ENCODE measurements at places on chromosomes 3 and 15.

- DNase-seq: no peak
Measured at GRCh38 chr3:46100812-46101211, 73.5 kb upstream of the XCR1 start.

GRCh38 chr3:134798681-134799311 lies 3.7 kb downstream of the EPHB1 start:
- DNase-seq: no peak

- no peak for DNase-seq
Measured at GRCh38 chr3:47406762-47407149, 25.9 kb downstream of the PTPN23 start.

- DNase-seq: no peak
Measured at GRCh38 chr3:9276761-9277370, 27.4 kb upstream of the SRGAP3 start.

DNA sequence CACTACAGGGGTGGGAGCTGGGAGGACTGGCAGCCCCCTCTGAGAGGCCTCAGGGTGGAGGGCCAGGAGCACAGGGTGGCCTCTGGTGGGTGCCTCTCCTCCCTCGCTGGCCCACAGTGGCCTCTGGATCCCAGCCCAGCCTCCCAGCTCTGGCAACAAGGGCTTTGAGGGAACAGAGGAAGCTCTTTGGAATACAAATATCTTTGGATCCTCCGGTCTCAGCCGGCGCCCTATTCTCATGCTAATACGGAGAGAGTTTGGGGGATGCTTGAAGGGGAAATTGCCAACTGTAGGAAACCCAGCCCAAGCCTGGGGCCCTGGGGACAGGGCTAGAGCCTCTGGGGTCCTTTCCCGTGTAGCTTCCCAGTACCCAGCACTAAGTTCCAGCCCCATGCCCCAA lies 33.4 kb upstream of the INSYN1 start:
- DNase-seq: no peak

Measured in A172 (cell line).